Mesothelial cell of epicardium (in vitro differentiated cells): ENCODE measurements at places on chromosomes 2 and 18. TPM values are rescaled to one million over a fixed set of nuclear protein-coding genes. Genes with fewer than 3 reads are reported as not detected.

IL36B gene
- not detected in 3 replicates for total RNA-seq

- H3K4me3 ChIP-seq, result no peak overlapping the region
- peaks cover 13% of the 10 kb centered on the region for H3K4me1 ChIP-seq
- no peak overlapping the region for H3K27ac ChIP-seq
Measured at GRCh38 chr18:77157312-77157711, 24.7 kb upstream of the MBP start.

FIGN gene
- 11.5 to 12.6 TPM (median 11.9 TPM) in 3 replicates for total RNA-seq

UBE2F gene
- total RNA-seq, result 31.9 to 36.4 TPM (median 33.4 TPM) in 3 replicates

DNA sequence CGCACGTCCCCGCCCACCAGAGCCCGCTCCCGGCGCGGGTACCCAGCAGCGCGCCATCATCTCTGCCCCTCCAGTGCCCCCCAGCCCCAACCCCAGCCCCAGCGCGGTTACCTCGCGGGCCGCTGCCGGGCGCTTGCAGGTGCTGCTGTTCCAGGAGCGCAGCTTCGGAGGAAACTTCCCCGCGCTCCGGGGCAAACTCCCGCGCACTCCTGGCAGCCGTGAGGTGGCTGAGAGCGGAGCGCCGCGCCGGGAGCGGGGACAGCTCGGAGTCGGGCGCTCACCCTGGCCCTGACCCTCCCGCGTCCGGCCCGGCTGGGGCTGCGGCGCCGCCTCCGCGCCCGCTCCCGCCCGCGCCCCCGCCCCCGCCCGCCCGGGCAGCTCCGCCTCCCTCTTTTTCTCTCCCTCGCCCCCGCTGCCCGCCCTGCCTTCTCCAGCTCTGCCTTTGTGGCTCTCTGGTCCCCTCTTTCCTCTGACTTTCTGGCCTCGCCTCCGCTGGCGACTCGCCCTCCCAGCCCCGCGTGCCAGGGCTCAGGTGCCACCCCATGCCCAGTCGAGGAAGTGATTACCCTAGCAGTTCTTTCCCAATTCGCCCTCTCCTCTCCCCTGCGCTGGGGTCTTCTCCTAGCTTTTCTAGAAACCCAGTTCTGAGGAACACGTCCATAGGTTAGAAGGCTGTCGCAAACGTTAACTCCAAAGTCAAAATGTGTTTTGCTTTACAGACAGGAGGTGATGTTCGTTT, at the start of gene CHST9:
TSS of gene CHST9 (minus strand) at position 284 of the 739 bp plus-strand sequence. CDS start 42,499 bp downstream, outside the sequence.
- H3K27ac ChIP-seq, result peak within 1 kb of the TSS; percentile 34
- no peak for DNase-seq
- peaks cover 53% of the 10 kb centered on the region for H3K27me3 ChIP-seq
- H3K4me3 ChIP-seq, result peak within 1 kb of the TSS; percentile 74
- no peaks in the 10 kb centered on the region for H3K36me3 ChIP-seq

GRCh38 chr18:78739882-78740677, 239.5 kb upstream of the SALL3 start:
- H3K27me3 ChIP-seq, result peaks cover 14% of the 10 kb centered on the region
- DNase-seq, result no peak
- no peaks in the 10 kb centered on the region for H3K36me3 ChIP-seq

SP5 gene
- 2.2 to 4.6 TPM (median 2.7 TPM) in 3 replicates for total RNA-seq

- no peak for DNase-seq
- H3K36me3 ChIP-seq, result no peaks in the 10 kb centered on the region
- H3K27me3 ChIP-seq, result peaks cover 19% of the 10 kb centered on the region
- no peak overlapping the region for H3K27ac ChIP-seq
Measured at GRCh38 chr2:631741-632140, 45.5 kb downstream of the TMEM18 start.

ANKRD36B gene
- 64.5 to 67.9 TPM (median 67.5 TPM) in 3 replicates for total RNA-seq

ABCB11 gene
- 0.02 to 0.18 TPM (median 0.07 TPM) in 3 replicates for total RNA-seq

DNA sequence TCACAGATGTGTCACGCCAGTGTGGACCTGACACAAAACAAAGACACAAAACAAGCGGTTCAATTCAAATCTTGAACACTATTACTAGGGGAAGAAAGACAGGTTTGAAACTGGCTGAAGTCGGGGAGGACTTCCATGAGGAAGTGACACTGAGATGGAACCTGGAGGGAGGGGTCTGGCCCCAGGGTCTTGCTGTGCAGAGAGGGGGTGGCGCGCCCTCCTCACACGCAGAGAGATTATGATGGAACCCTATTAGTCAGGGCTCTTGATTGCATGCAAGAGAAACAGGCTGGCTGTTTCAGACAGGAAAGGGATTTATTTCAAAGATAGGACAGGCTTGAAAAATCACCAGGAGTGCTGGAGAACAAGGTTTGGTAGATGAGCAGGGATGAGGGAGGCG, 363.6 kb upstream of the HS6ST1 start:
- no peak overlapping the region for H3K27ac ChIP-seq
- DNase-seq, result no peak
- no peaks in the 10 kb centered on the region for H3K27me3 ChIP-seq
- no peak overlapping the region for H3K4me3 ChIP-seq
- H3K4me1 ChIP-seq, result peaks cover 16% of the 10 kb centered on the region

- no peak overlapping the region for H3K4me3 ChIP-seq
- H3K36me3 ChIP-seq, result no peaks in the 10 kb centered on the region
- DNase-seq, result no peak
- no peaks in the 10 kb centered on the region for H3K4me1 ChIP-seq
Measured at GRCh38 chr2:26562811-26563645, 78.1 kb downstream of the CIB4 start.

MLPH gene
- total RNA-seq, result 6.1 to 7.7 TPM (median 7.5 TPM) in 3 replicates

DNA sequence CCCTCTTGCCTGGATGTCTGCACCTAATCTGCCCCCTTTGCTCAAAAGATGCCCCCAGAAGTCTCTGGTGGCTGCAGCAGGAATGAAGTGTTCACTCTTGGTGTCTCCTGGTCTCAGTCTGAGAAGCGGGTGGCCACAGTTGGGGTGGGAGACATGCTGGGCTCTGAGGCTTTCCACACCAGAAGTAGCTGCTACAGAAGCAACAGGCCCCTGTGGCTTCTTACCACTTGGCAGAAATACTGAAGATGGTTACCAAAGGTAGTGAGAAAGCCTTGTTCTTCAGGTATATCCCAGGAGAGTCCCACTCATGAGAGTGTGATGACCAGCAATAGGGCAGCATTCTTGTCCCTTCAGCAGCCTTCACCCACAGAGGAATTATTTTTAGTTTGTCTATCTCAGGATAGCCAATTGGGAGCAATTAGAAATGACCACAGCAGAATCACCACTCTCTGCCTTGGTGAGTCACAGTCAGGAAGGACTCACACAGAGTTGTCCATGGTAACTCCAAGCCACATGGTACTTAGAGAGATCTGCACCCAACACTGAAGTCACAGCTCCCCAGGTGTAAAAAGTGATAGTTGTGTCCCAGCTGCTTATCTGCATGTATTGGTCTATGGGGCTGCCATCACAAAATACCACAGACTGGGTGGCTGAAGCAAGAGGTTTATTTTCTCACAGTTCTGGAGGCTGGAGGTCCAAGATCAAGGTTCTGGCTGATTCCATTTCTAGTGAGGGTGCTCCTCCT, 169.8 kb upstream of the ID2 start:
- no peaks in the 10 kb centered on the region for H3K4me1 ChIP-seq
- peaks cover 6% of the 10 kb centered on the region for H3K36me3 ChIP-seq
- no peak overlapping the region for H3K27ac ChIP-seq
- no peak for DNase-seq
- H3K27me3 ChIP-seq, result no peaks in the 10 kb centered on the region
- H3K4me3 ChIP-seq, result no peak overlapping the region

- no peak for DNase-seq
- no peak overlapping the region for H3K4me3 ChIP-seq
- H3K36me3 ChIP-seq, result no peaks in the 10 kb centered on the region
- H3K4me1 ChIP-seq, result peaks cover 2% of the 10 kb centered on the region
Measured at GRCh38 chr18:23949863-23950262, 64.7 kb upstream of the TTC39C start.

GRCh38 chr2:100577777-100578176, 15.0 kb downstream of the PDCL3 start:
- H3K27ac ChIP-seq, result no peak overlapping the region
- peaks cover 24% of the 10 kb centered on the region for H3K36me3 ChIP-seq
- H3K27me3 ChIP-seq, result no peaks in the 10 kb centered on the region
- no peak overlapping the region for H3K4me3 ChIP-seq

GRCh38 chr2:181656450-181657291, at the start of gene CERKL:
TSS of gene CERKL (minus strand) at chr2:181657105. CDS start at chr2:181657006, 99 bp downstream.
- H3K27me3 ChIP-seq, result peaks cover 87% of the 10 kb centered on the region
- H3K27ac ChIP-seq, result no peak within 1 kb of the TSS
- H3K4me3 ChIP-seq, result peak within 1 kb of the TSS; percentile 66
- no peaks in the 10 kb centered on the region for H3K36me3 ChIP-seq
- H3K4me1 ChIP-seq, result peaks cover 9% of the 10 kb centered on the region
- DNase-seq, result no peak

GRCh38 chr18:4908328-4908727, 288.7 kb downstream of the AKAIN1 start:
- H3K27me3 ChIP-seq, result no peaks in the 10 kb centered on the region
- peaks cover 20% of the 10 kb centered on the region for H3K4me1 ChIP-seq

GRCh38 chr2:188524519-188525113, 232.9 kb downstream of the GULP1 start:
- no peak overlapping the region for H3K27ac ChIP-seq
- H3K4me1 ChIP-seq, result peaks cover 33% of the 10 kb centered on the region
- DNase-seq, result peak; percentile 48

GRCh38 chr2:29480426-29480825, 365.2 kb downstream of the CLIP4 start:
- DNase-seq, result no peak
- H3K36me3 ChIP-seq, result no peaks in the 10 kb centered on the region
- no peak overlapping the region for H3K4me3 ChIP-seq
- peaks cover 20% of the 10 kb centered on the region for H3K27me3 ChIP-seq
- H3K27ac ChIP-seq, result no peak overlapping the region

AQP12A gene
- not detected in 3 replicates for total RNA-seq

SERPINE2 gene
- 45.9 to 49.9 TPM (median 48.6 TPM) in 3 replicates for total RNA-seq

- H3K4me1 ChIP-seq, result no peaks in the 10 kb centered on the region
- no peak for DNase-seq
- H3K27ac ChIP-seq, result no peak overlapping the region
- peaks cover 31% of the 10 kb centered on the region for H3K27me3 ChIP-seq
- H3K36me3 ChIP-seq, result no peaks in the 10 kb centered on the region
Measured at GRCh38 chr18:52829320-52829719, 489.3 kb downstream of the DCC start.
